ENCODE measurements at places on chromosomes 7 and 10.

GRCh38 chr10:132708441-132708840 lies 77.5 kb downstream of the NKX6-2 start:
- DNase-seq = no peak

DNA sequence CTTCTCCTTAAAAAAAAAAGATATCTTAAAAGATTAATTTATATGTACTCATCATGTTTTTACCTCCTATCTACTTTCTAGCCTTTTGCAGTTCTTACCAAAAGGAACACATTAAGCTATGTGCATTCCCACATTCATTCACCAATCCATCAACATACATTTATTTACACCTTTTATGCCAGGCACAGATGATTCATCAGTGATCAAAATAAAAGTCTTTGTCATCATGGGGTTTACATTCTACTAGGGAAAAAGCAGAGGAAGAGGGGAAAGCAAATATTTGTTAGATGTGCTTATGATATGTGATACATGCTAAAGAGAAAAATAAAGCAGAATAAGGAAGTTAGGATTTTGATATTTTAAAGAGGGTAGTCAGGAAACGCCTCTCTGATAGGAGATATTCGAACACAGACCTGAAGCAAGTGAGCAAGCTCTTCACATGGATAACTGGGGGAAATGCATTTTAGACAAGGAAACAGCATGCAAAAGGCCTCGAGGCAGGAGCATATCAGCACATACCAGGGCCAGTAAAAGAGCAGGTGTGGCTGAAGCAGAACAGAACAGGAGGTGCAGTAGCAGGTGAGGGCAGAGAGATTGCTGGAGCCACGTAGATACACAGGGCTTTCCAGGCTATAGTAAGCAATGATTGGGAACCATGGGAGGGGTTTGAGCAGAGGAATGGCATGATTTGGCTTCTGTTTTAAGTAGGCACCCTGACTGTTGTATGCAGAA lies 67.4 kb downstream of the REEP3 start:
- no peak for DNase-seq

- no peak for DNase-seq
Observed at GRCh38 chr7:50695026-50695425, 87.7 kb downstream of the GRB10 start.

DNA sequence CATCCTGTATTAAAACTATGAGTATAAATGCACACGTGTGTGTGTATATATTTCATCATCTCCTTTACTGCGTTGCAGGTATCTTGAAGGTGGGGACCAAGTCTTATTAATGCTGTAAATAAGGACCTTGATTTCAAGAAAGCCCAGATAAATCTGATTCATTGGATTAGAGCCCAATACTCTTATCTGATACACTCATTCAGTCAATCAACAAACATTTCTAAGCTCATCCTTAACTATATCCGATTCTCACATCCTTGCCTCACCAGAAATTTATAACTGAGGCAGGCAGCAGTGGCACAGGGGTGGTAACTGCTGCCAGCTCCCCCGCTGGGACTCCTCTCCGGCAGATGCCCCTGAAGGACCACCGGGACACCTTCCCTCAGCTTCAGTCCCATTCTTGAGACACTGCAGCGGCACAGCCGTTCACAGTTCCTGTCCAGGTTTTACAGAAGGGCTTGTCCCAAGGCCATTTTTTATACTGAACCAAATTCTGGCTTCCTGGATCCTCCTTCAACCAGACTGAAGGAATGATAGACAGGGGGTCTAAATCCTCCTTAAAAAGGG lies 54.0 kb downstream of the BRI3 start:
- DNase-seq = no peak

DNA sequence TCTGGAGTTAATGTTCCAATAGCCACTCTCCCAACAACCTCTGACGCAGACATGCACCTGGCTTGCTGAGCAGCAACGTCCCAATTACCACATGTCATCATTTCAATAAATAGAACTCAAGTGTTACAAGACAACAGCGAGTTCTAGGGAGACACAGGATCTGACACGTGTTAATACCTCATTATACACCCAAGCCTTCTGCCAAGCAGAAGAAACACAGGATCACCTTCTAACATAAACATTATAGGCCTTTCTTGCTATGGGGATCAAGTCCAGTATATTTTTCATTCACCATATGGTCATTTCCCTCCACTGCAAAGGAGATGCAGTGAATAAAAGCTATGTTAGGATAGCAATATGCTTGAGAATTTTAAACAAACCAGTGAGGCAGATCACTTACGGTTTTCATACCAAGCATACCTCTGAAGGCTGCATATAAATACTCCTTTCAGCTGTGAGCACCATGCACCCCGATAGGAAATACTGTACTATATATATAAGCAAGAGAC lies 74.2 kb downstream of the JAZF1 start:
- no peak for DNase-seq

- DNase-seq = no peak
Observed at GRCh38 chr7:2908103-2908683, 64.1 kb upstream of the GNA12 start.

DNA sequence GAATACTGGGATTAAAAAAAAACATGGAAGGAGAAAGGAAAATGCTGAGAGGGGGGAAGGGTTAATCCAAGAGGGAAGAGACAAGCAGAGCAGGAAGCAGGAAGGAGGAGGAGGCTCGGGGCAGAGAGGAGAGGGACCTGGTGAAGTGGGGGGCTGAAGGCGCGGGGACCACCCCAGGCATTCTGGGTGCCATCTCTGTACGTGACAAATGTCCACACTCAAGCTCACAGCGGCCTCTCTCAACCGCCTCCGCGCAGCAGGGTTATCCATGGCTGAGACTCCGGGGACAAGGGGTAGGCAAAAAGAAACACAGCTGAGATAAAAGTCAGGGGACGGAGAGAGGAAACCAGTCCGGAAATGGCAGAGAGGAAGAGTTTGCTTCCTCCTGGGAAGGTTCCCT lies 33.9 kb downstream of the EN2 start:
- no peak for DNase-seq

DNA sequence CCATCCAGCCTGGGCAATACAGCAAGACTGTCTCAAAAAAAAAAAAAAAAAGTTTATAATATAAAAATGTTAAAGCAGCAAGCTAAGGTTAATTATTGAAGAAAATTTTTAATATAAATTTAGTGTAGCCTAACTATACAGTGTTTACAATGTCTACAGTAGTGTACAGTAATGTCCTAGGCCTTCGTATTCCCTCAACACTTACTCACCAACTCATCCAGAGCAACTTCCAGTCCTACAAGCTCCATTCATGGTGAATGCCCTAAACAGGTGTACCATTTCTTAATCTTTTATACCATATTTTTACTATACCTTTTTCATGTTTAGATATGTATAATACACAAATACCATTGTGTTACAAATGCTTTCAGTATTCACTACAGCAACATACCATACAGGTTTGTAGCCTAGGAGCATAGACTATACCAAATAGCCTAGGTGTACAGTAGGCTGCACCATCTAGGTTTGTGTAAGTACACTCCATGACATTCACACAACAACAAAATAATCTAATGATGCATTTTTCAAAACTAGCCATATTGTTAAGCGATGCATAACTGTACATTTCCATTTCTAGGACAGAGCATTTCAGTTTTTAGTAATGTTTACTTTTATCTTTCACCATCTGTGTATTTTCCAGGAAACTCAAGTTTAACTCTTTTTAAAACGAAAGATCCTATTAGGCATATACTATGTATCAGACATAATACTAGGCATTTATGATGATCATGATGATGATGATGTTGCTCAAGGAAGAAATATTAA lies 43.3 kb downstream of the CNOT4 start:
- DNase-seq = no peak

DNA sequence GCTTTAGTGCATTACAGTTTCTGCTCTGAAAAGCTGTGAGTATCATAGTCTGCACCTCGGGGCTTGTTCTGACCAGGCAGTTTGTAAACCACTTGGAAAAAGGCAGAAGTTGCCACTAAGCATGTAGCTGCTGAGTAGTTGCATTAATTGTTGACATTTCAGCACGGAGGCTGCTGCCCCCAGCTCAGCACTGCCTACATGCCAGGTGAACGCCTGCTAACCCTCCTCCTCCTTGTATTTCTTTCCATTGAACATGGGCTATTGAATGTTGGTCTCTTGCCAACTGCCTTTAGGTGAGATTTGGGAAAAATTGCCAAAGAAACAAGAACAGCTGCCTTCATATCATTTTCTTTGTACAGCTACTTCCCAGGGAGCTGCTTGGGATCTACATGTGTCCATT lies 164.2 kb downstream of the RAPGEF5 start:
- DNase-seq = no peak

DNA sequence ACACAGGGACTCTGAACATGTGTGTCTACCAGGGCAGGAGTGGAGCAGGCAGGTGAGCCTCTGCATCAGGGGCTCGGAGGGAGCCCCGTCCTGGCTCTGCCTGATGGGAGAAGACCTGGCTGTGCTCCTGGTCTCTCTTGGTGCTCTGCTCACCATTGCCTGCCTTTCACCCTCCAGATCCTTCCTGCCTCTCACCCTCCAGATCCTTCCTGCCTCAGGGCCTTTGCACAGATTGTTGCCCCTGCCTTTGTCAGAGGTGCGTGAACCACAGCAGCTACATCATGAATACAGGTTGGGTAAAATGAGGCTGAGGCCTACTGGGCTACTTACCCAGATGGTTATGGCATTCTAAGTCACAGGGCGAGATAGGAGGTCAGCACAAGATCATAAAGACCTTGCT lies 16.6 kb downstream of the COL26A1 start:
- DNase-seq = no peak
